ENCODE measurements at places on chromosomes 2 and 18. TPM values are rescaled to one million over a fixed set of nuclear protein-coding genes. Genes with fewer than 3 reads are reported as not detected.
A peak's percentile ranks its signal among the peaks of the same experiment; 100 is the strongest.

Gene IL36RN
- not detected for total RNA-seq

Gene CLIP4
- total RNA-seq: 25.3 TPM

Gene PRKAG3
- not detected for total RNA-seq

Gene FLACC1
- total RNA-seq: 0.76 TPM

Gene NPPC
- total RNA-seq: 3.5 TPM

Gene MAL
- total RNA-seq: 54.0 TPM

Gene CD8B2
- total RNA-seq: 4.5 TPM

Gene SCG2
- total RNA-seq: not detected

GRCh38 chr18:6569813-6570212, 155.1 kb upstream of the L3MBTL4 start:
- DNase-seq: no peak

DNA sequence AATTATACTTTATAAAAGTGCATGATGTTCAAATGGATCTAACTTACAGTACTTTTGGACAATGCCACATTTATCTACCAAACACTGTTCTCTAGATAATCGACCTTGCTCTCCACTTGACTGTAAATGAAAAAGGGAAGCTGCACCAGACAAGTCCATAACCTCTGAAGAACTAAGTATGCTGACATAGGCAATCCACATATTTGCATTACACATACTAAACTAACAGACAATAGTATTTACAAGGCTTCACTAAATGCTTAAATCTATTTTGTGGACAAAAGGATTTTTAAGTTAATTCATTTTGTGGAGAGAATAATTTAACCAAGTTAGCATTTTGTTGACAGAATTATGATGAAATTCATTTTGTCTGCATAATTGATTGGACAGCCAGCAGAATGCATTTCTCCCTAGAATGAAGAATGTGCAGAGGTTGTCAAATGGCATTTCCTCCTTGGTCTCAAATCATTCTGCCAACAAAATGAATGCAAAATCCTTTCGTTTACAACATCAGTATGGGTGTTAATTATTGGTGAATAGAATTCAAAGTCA, 520.9 kb downstream of the CPS1 start:
- DNase-seq: no peak

- DNase-seq: no peak
These were observed 63.8 kb upstream of the GPR45 start for GRCh38 chr2:105177536-105178254.

DNA sequence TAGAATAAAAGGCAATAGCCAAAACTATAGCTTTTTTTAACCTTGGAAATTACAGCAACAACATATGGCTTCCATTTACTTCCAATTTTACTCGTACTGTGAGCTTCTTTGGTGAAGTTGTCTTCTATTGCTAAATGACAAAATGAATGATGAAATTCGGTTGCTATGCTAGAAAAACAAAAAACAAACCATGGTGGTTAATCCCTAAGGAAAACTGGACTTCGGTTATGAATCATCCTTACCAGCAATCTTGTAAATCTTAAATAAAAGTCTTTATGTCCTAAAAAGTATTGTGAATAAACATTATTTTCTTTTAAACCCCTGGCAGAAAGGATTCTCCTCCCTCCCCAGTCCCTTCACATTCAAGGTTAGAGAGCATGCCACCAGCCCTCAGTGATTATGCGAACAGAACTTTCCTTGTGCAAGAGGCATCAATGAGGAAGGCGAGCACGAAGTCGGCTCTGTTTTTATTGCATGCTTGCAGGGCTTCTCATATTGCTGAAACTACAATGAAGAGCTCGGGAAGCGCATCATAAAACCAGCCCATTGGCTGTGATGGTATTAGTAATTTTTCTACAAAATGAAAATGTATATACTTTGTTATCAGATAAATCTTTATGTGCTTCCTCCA, 62.9 kb downstream of the ZNF521 start:
- no peak for DNase-seq

DNA sequence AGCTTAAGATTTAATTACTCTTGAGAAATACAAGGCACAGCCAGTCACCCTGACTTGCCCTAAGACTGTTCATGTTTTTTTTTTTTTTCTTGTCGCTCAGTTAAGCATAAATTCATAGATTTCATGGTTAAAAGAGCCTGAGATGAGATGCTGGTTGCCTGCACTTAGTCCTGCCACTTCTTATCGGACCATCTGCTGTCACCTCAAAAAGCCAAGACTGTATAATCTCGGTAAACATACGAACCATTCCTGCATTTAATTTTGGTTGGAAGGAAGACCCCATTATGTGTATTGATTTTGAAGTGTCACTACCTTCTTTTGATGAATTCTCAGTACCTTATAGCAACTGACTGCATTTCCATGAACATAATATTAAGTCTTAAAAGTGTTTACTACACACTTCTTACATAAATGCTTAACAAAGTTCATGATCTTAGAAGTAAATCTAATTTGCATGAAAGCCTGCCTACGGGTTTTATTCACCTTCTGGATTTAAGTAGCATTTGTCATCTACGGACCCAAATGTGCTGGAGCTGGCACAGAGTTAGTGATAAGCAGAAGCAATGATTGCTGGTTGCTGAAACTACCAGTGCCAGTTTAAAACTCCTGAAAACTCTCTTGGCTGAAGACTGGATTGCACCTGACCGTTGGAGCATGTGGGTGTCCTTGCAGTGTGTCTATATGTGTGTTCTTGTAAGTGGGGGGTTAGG, 843.4 kb downstream of the TMEM182 start:
- DNase-seq: no peak

DNA sequence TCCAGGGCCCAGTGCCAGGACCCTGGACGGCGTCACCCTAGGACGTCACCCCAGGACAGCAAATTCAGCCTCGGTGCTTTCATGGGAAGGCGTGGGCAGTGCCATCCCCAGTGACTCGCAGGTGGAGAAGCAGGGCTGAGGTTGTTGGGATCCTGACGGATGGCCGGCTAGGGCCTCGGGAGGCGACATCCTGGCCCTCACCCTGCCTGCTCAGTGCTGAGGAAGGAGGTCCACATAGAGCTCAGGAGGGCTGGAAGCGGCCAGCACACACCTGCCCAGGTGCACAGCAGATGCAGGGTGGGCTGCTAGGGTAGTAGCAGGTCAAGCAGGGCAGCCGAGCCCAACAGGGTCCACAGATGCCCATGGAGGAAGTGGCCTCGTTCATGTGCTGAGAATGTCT, 482.0 kb upstream of the SALL3 start:
- no peak for DNase-seq

DNA sequence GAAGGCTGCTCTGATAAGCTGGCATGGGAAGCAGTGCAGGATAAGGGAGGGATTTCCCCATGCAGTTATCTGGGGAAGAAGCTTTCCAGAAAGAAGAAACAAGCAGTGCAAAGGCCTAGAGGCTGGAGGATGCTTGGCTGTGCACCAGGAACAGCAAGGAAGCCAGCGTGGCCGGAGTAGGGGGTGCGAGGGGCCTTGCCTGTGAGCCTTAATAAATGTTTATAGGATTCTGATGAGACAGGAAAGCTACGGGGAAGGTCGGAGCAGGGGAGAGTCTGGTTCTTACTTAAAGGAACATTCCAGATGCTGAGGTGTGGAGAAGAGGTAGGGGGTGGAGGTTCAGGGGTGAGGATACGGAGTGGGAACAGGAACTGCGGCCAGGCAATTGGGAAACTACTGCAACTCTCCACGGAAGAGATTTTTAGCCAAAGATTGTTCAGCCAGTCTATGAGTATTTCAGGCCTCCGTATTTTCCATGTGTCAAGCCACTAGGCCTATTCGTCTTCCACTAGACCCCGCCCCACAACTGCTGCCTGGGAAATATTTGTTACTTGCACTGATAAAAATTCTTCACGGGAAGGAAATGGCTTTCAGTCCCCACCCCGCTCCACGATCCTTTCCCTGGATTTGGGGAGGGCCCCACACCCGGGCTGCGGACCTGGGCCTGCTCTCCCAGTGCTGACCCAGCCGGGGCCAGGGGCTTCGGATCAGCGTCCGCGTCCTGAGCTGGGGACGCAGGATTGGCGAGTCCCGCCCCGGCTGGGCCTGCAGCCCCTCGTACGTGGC, 516 bp downstream of the EIF2AK2 start:
- peak; percentile 56 for DNase-seq

- DNase-seq: peak; percentile 83
These were observed 39.9 kb downstream of the STK17B start for GRCh38 chr2:196131384-196131937.

DNA sequence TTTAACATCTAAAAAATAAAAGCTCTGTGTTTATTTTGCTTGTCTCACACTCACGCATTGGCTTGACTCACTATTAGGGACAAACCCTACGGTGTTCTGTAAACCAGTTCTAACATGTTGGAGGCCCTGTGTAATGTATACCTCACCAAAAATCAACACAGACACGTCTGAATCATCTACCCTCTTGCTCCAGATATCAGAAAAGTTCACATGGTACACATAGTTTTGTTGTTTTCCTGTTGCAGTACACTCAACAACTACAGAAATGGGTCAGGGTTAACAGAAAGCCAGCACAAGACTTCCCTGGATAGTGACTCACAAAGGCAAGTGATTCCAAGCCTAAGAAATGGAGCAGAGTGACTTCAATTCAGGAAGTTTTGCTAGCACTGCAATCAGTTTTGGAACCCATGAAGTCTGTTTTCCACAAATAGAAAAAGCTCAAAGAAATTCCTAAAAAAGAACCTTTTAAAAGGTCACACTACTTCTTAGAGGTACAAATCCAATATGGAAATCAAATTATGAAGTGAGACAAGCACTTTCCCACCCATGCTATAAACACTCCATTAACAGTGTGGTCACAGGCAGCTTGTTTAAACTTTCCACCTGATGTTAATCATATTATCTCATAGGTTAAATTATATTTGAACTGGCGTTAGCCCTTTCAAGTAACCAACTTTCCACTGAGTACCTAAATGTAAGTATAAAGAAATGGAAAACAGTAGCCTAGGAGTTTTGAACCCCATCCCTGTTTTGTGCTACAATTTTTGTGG, 87.4 kb downstream of the GAREM1 start:
- DNase-seq: no peak

GRCh38 chr2:63440612-63441011, 147.7 kb downstream of the WDPCP start:
- peak; percentile 23 for DNase-seq

- DNase-seq: no peak
These were observed 96.7 kb downstream of the ARHGAP15 start for GRCh38 chr2:143225931-143226330.

DNA sequence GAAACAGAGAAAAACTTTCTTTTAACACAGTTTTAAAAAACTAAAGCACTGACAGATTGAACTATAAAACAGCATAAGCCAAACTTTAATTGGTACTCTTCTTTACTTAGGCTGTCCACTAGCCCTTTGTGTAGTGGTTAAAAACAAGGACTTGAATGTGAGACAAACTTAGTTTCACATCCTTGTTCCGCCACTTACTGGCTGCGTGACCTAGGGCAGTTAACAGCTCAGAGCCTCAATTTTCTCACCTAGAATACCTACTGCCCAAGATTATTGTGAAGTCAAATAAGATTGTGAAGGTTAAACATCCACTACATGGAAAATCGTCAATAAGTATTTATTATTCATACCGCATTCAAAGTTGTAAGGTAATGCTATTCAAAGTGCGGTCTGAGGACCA, 2.0 kb downstream of the WDR35 start:
- DNase-seq: no peak

GRCh38 chr18:72584787-72585186, 40.6 kb upstream of the CBLN2 start:
- DNase-seq: no peak

DNA sequence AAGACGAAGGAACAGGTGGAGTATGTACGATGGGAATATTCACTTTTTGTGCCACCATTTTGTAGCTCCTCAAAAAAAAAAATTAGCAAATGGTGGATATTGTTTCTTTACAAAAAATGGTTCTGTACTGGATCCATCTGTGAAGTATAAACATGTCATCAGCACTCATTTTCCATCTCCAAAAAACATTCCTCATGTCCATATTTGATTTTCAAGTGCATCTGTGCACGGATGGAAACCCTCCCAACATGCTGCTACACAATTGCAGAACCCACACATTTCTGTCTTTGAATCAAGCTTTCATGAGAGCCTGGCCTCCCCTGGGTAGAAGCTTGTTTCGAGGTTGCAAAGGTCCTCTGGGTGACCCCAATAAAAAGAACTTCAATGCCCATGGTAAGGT, 59.6 kb upstream of the ZEB2 start:
- DNase-seq: no peak

- DNase-seq: no peak
These were observed 114.3 kb upstream of the PPP1CB start for GRCh38 chr2:28637066-28638047.

GRCh38 chr2:165058476-165059265, 103.3 kb upstream of the SLC38A11 start:
- DNase-seq: no peak

DNA sequence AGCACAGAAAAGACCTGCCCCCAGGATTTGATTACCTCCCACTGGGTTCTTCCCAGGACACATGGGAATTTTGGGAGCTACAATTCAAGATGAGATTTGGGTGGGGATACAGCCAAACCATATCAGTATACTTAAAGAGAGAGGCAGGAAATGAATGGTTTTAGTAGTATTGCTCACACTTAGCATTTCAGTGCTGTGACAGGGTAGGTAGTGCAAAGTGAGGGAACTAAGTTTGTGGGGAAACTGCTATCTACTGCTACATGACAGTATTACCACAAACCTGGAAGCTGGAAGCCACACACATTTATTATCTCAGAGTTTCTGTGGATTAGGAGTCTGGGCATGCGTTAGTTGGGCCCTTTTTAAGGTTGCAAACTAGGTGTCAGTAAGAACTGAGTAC, 450.7 kb downstream of the LPIN1 start:
- DNase-seq: no peak

- no peak for DNase-seq
These were observed 190.0 kb upstream of the SRD5A2 start for GRCh38 chr2:31770741-31771140.
